IMR-90 (cell line): ENCODE measurements at places on chromosomes 6 and 20. TPM values are rescaled to one million over a fixed set of nuclear protein-coding genes. Genes with fewer than 3 reads are reported as not detected.

PRKN gene
- total RNA-seq = 0.18 and 0.28 TPM in 2 replicates

SCGN gene
- total RNA-seq = not detected in 2 replicates

BHLHE23 gene
- not detected in 2 replicates for total RNA-seq

COX4I2 gene
- total RNA-seq = not detected in 2 replicates

MMP24 gene
- total RNA-seq = 0.36 and 0.56 TPM in 2 replicates

OPRM1 gene
- not detected in 2 replicates for total RNA-seq

MUC22 gene
- not detected in 2 replicates for total RNA-seq

ARMH2 gene
- not detected in 2 replicates for total RNA-seq

CBFA2T2 gene
- 3.3 and 3.8 TPM in 2 replicates for total RNA-seq

ZSCAN23 gene
- total RNA-seq = 5.3 and 8.4 TPM in 2 replicates

RFX6 gene
- not detected in 2 replicates for total RNA-seq

- H3K27me3 ChIP-seq = no peaks in the 10 kb centered on the region
- H3K36me3 ChIP-seq = peaks cover 2% of the 10 kb centered on the region; the same call in 1 of the 2 replicates
- peak overlapping the region; percentile 82 for H3K4me3 ChIP-seq
These were observed 665 bp downstream of the FASTKD5 start for GRCh38 chr20:3158968-3159431.

DNA sequence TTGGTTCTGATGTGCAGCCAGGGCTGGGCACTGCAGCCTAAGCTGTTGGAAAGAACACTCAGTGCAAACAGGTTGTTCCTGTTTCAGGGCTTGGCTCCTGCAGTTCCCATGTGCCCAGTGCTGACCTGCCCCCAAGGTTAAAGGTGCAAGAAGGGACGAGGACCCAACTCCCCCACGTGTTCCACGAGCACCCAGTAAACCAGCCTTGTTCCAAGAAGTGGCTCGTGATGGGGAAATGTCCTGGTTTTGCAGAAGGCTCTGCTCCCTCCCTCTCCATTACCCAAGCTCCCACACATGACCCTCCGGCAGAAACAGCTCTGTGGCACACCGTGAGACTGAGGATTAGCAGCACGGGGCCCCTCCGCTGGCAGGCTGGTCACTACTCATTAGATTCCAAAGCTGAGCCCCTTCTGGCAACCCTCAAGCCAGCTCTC is 9.4 kb downstream of the ACSS1 start:
- H3K27ac ChIP-seq = no peak overlapping the region
- no peak overlapping the region for H3K4me3 ChIP-seq
- no peaks in the 10 kb centered on the region for H3K4me1 ChIP-seq
- no peaks in the 10 kb centered on the region for H3K36me3 ChIP-seq
- DNase-seq = no peak

DNA sequence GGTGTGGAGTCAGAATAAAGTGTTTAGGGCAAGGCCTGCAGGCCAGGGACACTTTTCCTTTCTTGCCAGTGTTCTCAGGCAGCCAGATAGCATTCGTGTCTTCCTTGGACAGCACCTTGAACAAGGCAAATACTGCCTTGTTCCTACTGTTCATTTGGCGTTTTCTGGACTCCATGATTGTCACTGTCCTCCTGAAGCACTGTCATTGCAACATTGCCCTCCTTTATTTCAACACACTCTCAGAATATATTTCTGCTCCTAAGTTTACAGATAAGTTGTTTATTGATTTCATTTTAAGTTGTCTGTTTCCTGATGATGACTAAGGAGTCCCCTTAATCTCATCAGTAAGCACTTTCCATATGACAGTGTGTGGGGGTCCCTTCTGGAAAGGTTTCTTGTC is 15.1 kb upstream of the DEF6 start:
- no peak overlapping the region for H3K27ac ChIP-seq
- H3K4me3 ChIP-seq = no peak overlapping the region
- no peaks in the 10 kb centered on the region for H3K27me3 ChIP-seq
- peaks cover 20% of the 10 kb centered on the region for H3K4me1 ChIP-seq

DNA sequence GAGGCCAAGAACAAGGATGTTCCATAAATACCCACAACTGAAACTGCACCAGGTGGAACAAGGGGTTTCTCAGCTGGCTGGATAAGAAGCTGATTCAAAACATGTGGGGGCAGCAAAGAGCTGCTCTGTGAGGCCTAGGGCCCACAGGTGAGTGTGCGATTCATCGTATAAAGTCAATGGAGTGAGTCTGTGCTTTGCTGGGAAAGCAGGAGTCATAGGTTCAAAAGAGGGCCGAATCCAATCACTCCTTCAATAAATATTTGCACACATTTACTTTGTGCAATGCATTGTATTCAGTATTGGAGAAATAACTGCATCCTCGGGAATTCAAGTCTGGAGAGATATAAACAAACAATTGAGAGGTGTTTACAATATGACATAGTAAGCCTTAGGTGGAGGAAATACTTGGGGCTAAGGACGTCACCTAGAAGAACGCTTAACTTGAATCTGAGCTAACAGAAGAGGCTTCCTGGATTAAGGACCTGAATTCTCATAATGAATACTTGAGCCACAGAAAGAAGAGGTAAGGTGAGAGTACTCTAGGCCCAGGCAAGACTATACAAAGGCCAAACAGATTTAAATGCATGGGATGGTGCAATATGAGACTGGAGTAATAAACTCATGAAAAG is 83.7 kb upstream of the TMEM30A start:
- H3K4me1 ChIP-seq = no peaks in the 10 kb centered on the region; the same call in 1 of the 2 replicates
- H3K4me3 ChIP-seq = no peak overlapping the region
- no peak overlapping the region for H3K27ac ChIP-seq
- H3K27me3 ChIP-seq = peaks cover 1% of the 10 kb centered on the region; the same call in 1 of the 2 replicates

- H3K27ac ChIP-seq = no peak overlapping the region
- no peak overlapping the region for H3K4me3 ChIP-seq
- H3K36me3 ChIP-seq = no peaks in the 10 kb centered on the region
- no peaks in the 10 kb centered on the region for H3K4me1 ChIP-seq
- H3K27me3 ChIP-seq = no peaks in the 10 kb centered on the region
- no peak for DNase-seq
These were observed 146.5 kb upstream of the ZNF184 start for GRCh38 chr6:27619436-27619835.

DNA sequence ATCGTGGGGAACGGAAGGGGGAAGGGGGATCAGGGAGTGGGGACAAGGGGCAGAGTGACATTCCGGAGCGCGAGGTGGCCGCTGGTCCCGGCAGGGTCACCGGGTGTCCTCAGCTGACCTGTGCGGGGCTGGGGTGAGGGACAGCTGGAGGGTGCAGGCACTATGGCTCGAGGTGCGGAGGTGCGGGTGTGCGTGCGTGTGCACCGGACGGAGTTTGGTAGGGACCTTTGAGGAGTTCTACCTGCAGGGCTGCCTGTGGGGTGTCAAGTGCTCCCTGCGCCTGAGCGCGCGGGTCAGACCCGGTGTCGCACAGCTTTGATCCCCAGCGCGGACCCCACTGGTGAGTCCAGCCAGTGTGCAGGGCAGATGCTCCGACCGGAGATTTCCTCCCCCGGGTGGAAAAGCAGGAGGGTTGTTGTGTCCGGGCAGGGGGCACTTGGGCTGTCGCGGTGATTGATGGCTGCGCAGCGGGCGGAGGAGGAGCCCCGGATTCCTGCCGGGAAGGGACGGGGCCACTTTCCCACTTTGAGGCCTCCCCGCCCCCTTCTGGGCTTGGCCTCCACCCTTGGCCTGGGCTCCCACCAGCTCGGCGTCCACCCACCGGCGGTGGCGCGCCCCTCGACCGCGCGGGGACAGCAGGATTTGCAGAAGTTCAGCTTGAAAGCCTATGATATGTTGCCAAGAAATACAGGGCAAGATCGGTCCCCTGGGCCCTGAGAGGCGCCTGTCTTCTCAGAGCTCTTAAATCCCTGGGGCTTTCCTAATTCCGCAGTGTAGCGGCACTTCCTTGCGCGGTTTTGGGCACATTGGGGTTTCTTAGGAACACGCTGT is 658 bp downstream of the RIN2 start:
- H3K36me3 ChIP-seq = peaks cover 2% of the 10 kb centered on the region; the same call in 1 of the 2 replicates
- H3K4me1 ChIP-seq = peaks cover 8% of the 10 kb centered on the region
- H3K27me3 ChIP-seq = no peaks in the 10 kb centered on the region

DNA sequence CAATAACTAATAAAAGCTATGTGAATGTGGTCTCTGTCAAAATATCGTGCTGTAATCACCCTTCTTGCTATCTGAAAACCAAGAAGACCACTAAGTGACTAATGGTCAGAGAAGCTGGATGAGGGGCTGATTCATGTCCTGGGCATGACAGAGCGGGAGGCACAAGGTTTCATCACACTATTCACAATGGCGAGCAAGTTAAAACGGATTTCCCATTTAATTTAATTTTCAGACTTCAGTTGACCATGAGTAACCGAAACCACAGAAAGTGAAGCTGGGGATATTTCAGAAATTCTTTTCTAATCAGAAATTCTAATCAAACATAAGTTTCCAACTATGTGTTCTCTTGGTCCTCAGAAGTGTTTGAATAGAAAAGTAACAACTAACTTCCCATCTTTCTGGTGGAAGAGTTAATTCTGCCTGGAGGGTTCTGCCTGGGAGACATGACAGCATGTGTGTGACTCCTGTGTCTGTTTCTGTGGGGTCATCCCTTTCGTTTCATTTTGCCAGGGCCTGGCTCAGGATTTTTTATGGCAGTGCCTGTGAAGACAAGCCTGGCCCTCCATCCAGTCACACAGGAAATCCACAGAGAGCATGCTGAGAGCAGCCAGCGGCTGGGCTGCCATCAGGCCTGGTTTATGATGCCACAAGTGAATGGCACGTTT is 98.9 kb downstream of the FAM120B start:
- H3K4me1 ChIP-seq = peaks cover 26% of the 10 kb centered on the region
- peak overlapping the region; percentile 93 for H3K27ac ChIP-seq
- no peak overlapping the region for H3K4me3 ChIP-seq
- peaks cover 25% of the 10 kb centered on the region for H3K36me3 ChIP-seq

DNA sequence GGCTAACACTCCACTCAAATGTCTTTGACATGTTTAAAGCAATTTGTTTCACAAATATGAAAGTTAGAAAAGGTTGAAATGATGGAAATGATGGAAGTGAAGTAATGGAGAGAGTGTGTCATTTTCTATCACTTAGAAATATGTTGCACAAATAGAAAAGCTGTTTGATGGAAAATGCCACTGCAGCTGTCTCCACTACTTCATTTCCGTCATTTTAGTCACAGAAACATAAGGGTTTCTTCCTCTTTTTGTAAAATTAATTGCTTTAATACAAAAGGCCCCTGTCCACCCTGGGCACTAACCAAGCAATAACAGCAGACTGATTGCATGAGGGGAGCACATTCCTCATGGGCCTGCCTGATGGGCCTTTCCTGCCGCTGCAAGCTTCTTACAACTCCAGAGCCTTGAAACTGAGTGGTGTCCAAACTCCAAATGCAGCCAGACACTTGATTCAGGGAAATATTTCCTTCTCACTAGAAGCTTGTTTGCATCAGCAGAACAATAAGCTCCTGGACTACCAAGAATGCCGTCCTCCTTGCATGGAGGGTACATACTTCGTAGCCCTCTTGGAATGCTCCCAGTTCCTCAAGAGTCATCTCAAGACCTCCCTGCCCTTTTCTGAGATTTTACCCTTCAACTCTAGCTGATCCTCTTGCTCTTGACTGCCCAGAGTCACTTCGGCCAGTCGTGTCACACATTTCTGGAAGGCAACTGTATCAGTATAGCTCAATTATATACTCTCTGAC is 36.1 kb downstream of the F13A1 start:
- H3K36me3 ChIP-seq = no peaks in the 10 kb centered on the region
- H3K27ac ChIP-seq = no peak overlapping the region
- H3K27me3 ChIP-seq = no peaks in the 10 kb centered on the region
- no peak overlapping the region for H3K4me3 ChIP-seq

DNA sequence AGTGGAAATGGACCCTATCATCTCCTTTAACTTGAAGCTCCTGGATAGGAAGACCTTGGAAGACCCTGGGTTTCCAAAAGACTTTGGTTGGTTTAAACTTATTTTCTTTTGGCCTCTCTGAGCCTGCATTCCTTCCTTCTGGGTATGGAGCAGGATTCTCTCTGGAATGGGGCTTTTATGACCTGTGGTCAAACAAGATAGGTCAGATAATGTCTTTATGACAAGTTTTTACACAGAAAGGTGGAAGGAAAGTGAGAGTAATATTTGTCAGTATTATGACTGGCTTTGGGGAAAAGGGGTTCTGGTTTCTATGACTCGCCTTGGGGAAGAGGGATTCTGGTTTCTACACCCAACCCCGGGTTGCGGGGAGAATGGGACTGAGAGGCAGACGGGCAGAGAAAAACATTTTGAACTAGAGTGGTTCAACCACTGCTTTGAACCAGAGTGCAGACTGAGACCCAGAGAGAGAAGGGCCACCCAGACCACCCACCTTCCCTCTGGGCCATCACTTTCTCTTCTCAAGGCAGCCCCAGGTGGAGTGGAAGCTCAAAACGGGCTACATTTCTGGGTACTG is 37.6 kb upstream of the KCNK5 start:
- H3K27me3 ChIP-seq = no peaks in the 10 kb centered on the region
- no peak overlapping the region for H3K4me3 ChIP-seq
- DNase-seq = no peak

GRCh38 chr6:41439524-41440418 is 104.4 kb downstream of the NCR2 start:
- no peak for DNase-seq
- no peaks in the 10 kb centered on the region for H3K36me3 ChIP-seq
- H3K4me1 ChIP-seq = no peaks in the 10 kb centered on the region; the same call in 1 of the 2 replicates
- H3K4me3 ChIP-seq = no peak overlapping the region
- H3K27me3 ChIP-seq = peaks cover 70% of the 10 kb centered on the region

- peak overlapping the region; percentile 99 for H3K27ac ChIP-seq
- peak; percentile 87 for DNase-seq
- no peaks in the 10 kb centered on the region for H3K27me3 ChIP-seq
- H3K36me3 ChIP-seq = no peaks in the 10 kb centered on the region
- peak overlapping the region; percentile 74 for H3K4me3 ChIP-seq
These were observed 90.0 kb upstream of the ARID1B start for GRCh38 chr6:156686995-156687788.

DNA sequence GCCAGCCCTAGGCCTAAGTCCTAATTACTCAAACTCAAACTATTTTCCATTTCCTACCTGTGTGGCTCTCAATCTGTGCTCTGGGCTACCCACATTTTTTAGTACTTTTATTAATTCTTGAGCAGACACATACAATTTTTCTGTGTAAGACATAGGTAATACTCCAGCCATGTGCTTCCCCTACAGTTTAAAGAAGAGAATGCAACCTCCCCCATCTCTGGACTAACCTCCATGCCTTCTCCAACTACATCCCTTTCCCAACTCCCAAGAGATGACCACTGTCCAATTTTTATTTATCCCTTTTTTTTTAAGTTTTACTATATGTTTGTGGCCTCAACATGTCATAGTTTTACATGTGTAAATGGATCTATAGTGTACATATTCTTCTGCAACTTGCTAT is 5.8 kb downstream of the HMGN4 start:
- H3K27me3 ChIP-seq = no peaks in the 10 kb centered on the region
- peaks cover 14% of the 10 kb centered on the region for H3K36me3 ChIP-seq
- no peak overlapping the region for H3K27ac ChIP-seq
- H3K4me1 ChIP-seq = no peaks in the 10 kb centered on the region; the same call in 1 of the 2 replicates
- DNase-seq = peak; percentile 26

- no peak for DNase-seq
- H3K36me3 ChIP-seq = no peaks in the 10 kb centered on the region
- no peaks in the 10 kb centered on the region for H3K4me1 ChIP-seq
- no peak overlapping the region for H3K27ac ChIP-seq
- no peaks in the 10 kb centered on the region for H3K27me3 ChIP-seq
These were observed 11.2 kb downstream of the CST5 start for GRCh38 chr20:23868321-23868720.
